Activated T-helper 2 cell treated with anti-CD3 and anti-CD28 coated beads, Interferon-gamma antibody, Interleukin-2, Interleukin-4, amounts not matched to agents 10 μg/mL and 5 μg/mL and 100 μg/mL, durations not matched to agents 14 hours and 24 hours and 36 hours (primary cell): ENCODE measurements at places on chromosomes 5 and 9. TPM values are rescaled to one million over a fixed set of nuclear protein-coding genes. Genes with fewer than 3 reads are reported as not detected.

Gene LMBRD2
- total RNA-seq, result 9.3 and 11.6 TPM in 2 replicates

Gene TICAM2
- total RNA-seq, result 0.85 TPM in 1 of 2 replicates, not detected in the other

Gene PNPLA7
- 1.6 TPM in 2 replicates for total RNA-seq

Gene RGS7BP
- total RNA-seq, result not detected in 2 replicates

DNA sequence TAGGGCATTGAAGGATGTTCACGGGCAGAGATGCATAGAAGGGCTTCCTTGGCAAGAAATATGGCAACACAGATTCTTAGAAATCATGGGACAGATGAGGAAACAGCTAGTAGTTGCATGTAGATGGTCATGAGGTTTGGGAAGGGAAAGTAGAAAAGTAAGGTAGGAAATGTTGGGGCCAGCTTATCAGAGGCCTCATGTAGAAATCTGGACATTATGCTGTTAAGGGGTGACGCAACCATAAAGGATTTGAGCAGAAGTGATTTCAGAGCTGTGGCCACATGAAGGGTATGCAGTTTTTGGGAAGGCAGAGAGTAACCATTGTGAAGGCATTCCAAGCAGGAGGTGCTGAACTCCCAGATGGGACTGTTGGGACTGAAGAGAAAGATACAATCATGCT is 224.0 kb downstream of the ARHGAP26 start:
- H3K4me3 ChIP-seq, result no peak overlapping the region
- H3K27me3 ChIP-seq, result no peaks in the 10 kb centered on the region
- H3K27ac ChIP-seq, result no peak overlapping the region
- DNase-seq, result no peak
- peaks cover 46% of the 10 kb centered on the region for H3K36me3 ChIP-seq
- peaks cover 27% of the 10 kb centered on the region for H3K4me1 ChIP-seq

DNA sequence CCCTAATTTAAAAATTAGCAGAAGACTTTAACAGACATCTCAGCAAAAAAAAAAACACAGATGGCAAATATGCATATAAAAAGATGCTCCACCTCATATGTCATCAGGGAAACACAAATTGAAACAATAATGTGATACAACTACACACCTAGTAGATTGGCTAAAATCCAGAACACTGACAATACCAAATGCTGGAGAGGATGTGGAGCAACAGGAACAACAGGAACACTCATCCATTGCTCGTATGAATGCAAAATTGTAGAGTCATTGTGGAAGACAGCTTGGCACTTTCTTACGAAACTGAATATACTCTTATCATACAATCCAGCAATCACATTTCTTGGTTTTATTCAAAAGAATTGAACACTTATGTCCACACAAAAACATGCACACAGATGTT is 22.1 kb downstream of the MCIDAS start:
- no peak overlapping the region for H3K4me3 ChIP-seq
- no peaks in the 10 kb centered on the region for H3K36me3 ChIP-seq
- no peak for DNase-seq
- peaks cover 4% of the 10 kb centered on the region for H3K4me1 ChIP-seq

DNA sequence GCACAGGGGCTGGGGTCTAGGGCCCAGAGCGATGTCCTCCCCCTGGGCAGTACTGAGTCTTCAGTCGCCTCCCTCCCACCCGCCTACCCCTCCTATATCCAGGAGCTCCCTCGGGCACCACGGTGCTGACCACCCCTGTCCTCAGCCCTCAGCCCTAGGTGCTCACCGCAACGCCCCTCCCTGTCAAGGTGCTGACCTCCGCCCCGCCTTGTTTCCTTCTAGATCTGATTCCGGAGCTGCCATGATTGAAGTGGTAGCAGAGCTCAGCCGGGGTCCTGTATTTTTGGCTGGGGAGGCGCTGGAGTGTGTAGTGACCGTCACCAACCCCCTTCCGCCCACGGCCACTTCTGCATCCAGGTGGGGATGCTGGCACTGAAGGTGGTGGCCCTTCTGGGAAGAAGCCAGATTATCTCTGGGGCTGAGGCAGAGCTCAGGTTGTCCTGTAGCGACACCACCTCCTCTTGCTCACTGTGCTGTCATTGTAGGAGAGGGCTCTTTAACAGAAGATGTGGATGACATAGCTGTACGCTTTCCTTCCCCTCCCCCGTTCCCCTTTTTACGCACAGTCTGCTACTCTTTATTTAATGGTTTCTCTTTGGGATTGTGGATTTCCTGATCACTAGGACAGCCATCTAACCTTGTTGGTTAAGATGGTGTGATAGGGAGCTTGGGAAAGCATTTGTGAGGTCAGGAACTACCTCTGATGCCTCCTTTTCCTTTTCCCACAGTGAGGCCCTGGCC is 598 bp downstream of the RGP1 start:
- H3K36me3 ChIP-seq, result peaks cover 39% of the 10 kb centered on the region
- peak overlapping the region; percentile 92 for H3K4me3 ChIP-seq
- H3K27ac ChIP-seq, result peak overlapping the region; percentile 82
- peak; percentile 46 for DNase-seq
- peaks cover 32% of the 10 kb centered on the region for H3K4me1 ChIP-seq
